ENCODE measurements at places on chromosomes 2 and 18.

- no peak for DNase-seq
Measured at GRCh38 chr18:61019338-61020301, 313.6 kb upstream of the CDH20 start.

DNA sequence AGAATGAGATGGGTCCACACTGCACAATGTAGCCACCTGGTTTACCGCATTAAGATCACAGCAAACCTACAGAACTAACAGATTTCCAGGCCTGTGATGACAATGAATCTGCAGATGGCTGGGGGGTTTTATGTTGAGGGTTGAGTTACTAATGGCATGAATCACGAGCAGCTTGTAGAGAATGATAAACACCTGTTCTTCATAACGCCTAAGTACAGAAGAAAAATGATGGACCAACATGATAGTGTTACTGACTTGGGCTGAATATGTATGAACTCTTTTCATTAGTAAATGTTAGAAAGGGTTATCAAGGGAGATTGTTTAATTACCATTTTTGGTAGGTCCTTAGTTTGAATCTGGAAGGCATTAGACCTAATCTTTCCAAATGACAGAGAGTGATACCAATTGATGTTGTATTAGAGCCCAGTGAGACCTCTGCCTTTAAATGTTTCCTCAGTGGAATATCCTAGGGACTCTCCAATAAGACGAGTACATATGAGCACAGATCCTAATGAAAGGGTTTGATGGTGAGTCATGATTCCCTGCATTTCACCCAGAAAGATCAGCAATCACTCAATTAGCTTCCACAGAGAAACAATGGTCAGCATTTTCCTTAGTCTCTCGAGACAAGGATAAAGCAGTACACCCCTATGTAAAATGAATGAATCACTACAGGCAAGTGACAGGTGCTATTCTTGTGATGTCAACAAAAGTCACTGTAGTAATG, 243.8 kb downstream of the DLGAP1 start:
- DNase-seq: no peak

DNA sequence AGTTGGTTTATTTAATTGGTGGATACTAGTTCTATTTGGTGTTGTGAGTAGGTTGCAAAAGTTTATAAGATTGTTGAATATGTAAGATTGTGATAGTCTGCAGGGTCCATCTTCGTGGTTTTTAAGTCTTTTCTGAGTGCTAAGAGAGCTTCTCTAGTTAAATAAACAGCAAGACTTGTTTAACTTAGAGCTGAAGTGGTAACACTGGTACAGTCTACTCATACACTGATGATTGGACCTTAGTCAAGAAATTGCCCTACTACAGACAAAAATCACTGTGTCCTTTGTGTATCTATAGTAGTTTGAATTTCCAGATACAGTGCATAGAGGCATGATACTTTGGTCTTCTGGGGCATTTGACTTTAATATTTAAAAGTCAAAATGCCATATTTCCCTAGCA, 94.6 kb downstream of the PHLPP1 start:
- no peak for DNase-seq

DNA sequence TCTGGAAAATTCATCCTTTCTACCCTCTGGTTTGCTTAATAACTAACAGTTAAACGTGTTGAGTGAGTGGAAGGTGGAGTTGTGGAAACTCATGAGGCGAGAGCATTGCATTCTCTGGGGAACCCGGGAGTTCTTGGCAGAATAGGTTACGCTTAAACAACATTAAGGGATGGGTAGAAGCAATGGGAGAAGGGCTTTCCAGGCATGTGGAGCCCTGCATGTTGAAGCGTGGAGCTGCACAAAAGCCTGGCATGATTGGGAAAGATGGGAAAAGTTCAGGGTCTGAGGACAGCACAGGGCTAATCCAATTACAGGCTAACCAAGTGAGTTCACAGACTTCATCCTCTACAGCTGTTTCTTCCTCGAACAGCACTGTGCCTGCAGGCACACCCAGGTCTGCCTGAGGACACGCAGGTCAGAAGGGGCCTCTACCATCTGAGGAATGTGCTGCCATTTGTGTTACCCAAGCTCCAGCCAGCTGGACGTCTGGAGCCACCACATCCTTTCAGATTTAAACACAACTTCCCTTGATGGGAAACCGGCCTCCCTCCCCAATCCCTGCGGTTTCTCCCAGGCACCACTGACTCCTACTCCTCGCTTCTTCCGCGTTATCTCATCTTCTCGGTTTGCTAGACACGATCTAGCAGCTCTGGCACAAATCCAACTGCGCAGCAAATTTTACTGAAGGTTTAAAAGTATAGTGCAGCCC, 164.2 kb downstream of the ANTXR1 start:
- DNase-seq: no peak

DNA sequence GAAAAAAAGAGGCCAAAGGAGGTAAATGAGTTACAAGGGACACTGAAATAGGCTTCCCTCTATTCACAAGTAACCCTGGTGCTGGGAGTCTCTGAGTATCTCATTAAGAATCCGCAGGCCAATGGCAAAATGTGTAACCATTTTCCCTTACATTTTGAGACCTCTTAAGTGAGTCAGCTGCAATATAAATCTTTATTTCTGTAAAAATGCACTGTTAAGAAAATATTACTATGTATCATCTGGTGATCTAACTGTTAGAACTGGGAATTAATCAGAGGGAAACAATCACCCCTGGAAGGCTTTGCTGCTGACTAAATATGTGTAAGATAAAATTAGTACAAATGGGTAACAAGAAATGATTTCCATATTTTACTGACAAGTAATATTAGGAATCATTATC, 483.1 kb upstream of the CHST9 start:
- DNase-seq: no peak

DNA sequence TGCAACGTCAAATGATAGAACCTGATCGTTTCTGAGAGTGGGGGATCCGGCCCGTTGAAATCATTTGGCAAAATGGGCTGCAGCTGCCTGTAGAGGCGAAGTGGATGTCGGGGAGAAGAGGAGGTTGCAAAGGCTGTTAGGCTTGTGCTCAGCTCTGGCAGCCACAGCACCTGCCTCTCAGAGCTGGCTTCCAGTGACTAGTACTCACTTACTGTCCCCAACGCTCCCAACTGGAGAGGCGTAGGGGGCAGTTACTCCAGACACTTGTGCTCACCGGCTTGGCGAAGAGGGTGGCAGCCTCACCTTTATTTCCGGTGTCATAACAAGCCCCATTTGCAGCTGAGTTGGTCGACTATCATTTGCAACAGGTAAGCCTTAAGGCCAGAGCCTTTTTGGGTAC, 37.9 kb downstream of the NCK2 start:
- DNase-seq: no peak

- no peak for DNase-seq
Measured at GRCh38 chr2:142991295-142991694, 113.8 kb downstream of the KYNU start.

DNA sequence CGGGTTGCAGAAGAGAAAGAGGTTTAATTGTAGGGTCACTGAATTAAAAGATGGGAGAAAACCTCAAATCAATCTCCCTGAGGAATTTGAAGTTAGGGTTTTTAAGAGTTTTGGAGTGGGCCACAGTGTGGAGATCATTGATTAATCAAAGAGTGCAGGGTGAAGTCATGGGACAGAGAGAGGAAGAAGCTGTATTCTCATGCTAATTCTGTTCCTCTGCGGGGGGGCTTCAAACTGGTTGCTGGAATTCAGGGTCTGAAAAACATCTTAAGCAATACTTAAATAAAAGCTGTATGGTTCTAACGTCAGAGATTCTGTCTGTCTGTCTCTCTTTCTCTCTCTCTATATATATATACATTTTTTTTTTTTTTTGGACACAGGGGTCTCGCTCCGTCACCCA, 169.8 kb upstream of the SPATS2L start:
- DNase-seq: no peak

DNA sequence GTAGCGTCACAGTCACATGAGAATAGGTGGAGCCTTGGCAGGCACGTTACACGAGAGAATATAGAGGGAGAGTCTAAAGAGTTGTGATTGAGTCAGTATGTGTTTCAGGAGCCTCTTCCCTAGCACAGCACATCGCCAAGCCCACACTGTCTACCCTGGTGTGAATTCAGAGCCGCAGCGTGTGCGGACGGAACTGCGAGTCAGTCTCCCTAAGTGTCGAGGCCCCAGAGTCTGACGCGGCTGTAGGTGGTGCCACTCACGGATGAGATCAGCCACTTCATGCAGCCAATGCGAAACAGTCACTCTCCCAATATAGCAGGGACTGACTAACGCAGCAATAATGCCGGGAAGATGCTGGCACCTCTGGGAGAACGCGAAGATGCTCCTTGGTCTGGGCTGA, 587.3 kb upstream of the ID2 start:
- DNase-seq: no peak

DNA sequence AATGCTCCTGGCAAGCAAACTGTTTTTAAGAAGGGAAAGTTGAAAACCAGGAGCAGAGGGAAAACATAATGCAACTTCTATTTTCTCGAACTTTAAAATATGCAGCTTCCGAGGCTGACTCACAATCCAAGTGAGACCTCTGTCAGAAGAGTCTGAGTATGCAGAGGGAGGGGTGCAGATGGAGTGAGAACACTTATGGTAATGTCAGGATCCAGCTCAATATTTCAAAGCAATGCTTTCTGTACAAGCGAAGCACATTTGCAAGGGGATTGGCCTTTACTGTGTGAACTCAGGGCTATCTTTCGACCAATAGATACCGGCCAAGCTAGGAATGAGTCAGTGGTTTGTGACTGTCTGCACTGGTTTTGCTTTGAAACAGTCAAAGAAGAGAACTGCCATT, 242.7 kb downstream of the CNTNAP5 start:
- DNase-seq: no peak

GRCh38 chr2:67616749-67617148, 219.6 kb downstream of the ETAA1 start:
- no peak for DNase-seq

- DNase-seq: no peak
Measured at GRCh38 chr2:130764035-130764820, 8.9 kb downstream of the AMER3 start.

GRCh38 chr18:10306779-10307178, 147.7 kb upstream of the APCDD1 start:
- no peak for DNase-seq

GRCh38 chr2:34368304-34368703, 769.2 kb upstream of the FAM98A start:
- DNase-seq: no peak
